ENCODE measurements at places on chromosomes 5 and 9.

DNA sequence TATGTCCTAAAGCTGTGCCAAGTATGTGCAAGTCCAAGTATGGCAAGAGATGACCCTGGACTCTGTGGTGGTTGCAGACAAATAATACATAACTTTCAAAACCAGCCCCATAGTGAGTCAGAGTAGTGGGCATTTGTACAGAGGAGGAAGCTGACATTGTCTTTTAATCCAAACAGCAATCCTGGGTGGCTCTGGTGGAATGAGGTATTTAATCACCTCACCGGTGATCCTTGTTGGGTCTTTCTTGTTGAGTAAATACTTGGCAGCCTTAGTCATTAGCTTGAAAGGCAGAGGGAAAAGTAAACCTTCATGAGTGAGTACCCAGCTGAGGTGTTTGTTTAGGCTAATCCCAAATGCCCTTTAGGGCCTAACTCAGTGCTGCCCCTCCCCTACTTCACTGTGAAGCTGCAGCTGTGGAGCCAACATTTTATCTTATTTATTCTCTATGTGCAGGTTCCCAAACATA, 148.7 kb upstream of the SLC12A2 start:
- DNase-seq: no peak

DNA sequence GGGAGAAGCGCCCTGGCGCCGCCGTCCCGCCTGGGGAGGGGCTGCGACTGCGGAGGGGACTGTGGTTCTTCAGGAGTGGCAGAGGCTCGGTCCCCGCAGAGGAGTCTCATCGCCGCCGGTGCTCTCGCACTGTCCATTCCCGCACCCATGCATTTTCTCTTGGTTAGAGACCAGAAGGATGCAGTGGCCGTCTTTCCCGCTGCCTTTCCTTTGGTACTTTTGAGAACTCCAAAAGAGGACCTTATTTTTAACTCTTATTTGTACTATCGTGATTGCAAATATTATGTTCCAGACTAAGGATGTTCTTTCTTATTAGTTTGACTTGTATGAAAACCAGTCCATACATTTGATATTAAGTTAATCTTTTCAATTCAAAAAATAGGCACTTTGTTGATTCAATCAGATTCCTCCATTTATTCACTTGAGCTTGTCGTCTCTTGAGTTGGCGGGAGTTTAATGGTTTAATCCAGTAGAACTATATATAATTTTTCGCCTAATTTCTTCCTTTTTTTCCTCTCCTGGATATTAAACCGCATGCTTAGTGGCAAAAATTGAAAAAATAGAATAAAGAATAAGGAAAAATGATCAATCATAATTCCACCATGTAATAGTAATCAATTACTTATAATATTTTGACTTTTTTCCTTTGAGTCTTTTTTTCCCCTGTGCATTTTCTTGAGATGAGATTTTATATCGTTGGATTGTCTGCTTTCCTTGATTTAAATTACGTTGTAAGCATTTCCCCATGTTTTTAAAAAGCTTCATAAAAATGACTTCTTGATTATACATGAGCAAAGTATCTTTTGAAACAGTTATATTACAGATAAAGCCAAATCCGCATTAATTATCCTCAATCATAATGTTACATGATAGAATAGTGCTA, 861 bp downstream of the ZFYVE16 start:
- no peak for DNase-seq

GRCh38 chr9:127680226-127680625, 26.6 kb upstream of the CFAP157 start:
- DNase-seq: no peak

GRCh38 chr5:88214655-88215054, 54.0 kb downstream of the TMEM161B start:
- DNase-seq: no peak

DNA sequence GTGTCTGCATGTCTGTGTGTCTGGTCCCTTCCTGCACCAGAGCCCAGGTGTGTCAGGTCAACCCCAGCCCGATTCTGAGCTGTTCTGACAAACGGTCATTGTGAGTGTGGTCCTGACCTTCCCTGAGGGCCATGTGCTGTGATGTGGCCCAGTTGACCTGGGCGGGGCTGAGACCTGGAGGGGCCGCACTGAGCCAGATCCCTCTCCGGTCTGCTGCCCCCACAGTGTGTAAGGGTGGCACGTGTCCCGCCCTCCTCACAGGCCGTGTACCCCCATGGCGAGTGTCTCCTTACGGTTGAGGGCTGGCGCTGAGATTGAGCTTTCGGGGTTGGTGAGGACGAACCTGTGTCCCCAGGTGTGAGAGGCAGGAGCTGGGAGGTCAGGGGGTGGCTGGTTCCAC, 136.5 kb downstream of the MRPL36 start:
- no peak for DNase-seq

DNA sequence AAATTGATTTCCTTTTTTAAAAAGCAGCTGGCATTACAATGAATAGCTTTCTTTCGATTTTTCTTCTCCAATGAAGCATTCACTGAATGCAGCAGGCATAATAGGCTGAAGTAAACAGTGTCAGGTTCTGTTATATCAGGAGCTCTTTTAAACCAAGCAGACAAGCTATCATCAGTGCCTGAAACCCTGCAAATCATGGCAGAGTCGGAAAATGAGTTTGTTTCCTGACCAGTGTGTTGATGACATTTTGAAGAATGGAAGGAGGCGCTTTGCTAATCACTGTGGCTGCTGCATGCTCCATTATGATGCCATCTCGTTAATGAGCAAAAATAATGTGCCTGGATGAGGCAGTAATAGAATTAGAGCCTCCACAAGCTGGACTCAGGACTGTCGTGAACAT, 284.5 kb downstream of the ZNF608 start:
- no peak for DNase-seq

GRCh38 chr9:116274293-116274692, 120.7 kb downstream of the PAPPA start:
- no peak for DNase-seq

GRCh38 chr5:135469911-135470310, 17.8 kb upstream of the TIFAB start:
- no peak for DNase-seq

DNA sequence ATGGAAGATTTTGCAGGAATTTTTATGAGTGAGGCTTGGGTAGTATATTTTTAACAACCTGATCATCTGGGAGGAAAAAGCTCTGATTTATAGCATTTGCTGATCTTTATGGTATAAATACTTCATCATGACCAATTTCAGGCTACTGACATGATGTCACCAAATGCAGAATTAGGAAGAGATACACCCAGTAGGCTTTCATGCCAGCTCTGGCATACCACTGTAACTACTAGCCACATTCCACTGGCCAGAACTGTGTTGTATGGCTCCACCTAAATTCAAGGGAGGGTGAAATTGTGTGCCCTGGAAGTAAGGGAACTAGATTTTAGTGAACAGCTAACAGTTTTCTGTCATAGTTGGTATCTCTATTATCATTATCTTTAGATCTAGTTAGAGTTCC, 17.6 kb downstream of the AP3S1 start:
- no peak for DNase-seq

GRCh38 chr9:89884356-89885083, 279.7 kb downstream of the GADD45G start:
- no peak for DNase-seq

- no peak for DNase-seq
Observed at GRCh38 chr9:130720762-130721161, 27.2 kb downstream of the EXOSC2 start.

DNA sequence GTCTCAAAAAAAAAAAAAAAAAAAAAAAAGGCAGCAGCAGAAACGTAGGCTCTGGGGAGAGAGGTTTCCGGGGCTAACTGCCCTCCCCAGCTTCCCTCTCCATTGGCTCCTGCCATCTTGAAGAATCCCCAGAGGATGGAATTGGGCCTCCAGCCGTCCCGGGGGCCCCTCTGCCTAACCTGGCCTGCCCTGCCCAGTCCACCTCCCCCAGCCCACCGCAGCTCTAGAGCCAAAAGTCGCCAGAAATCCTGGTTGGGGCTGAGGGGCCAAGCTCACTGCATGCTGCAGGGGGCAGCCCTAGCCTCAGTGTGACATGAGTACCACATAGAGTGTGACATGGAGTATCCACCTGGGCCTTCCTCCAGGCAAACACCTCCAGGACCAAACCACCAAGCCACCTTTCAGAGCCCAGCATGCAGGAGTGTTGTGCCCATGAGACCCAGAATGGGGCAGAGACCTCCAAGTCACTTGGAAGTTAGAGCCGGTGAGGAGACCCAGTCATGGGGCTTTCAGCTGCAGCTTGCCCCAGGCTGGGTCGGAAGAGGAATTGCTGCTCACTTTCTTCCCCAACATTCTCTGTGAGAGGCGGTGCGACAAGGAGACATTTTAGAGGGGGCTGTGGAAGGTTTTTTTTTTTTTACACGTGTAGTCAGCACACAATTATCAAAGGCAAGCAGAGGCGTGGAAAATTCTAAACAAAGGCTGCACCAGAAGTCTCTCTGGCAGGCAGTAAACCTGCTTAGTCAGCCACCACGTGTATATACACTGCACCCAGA, 17.6 kb downstream of the CD74 start:
- DNase-seq: no peak

GRCh38 chr9:68861436-68861835, 152.5 kb downstream of the PRKACG start:
- DNase-seq: no peak

DNA sequence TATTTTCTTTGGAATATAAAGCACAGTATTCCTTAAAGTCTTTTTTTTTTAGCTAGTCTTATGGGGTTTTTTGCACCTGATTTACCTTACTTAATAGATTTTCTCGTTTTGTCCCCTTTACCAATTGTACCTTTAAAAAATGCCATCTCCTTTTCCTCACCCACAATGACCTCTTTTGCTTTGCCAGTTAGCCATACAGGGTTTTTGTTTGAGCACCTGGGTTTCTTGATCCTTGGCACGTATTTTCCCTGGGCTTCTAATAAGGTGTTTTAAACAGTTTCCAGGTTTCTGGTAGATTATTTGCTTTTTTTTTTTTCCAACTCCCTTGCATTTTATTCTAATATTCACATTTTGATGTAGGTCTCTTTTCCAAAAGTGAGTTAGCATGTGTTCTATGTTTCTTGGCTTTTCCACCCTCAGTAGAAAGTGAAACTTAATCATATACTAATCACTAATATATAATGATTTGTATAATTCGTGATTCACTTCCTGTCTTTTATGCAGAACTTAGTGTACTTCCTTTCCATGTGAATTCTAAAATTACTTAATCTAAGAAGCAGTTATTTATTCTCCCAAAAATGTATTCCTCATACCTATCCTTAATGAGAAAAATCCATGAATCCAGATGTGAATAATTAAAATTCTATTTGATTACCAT, 673.9 kb upstream of the RGMB start:
- DNase-seq: no peak

GRCh38 chr5:150731669-150732242, 27.1 kb downstream of the DCTN4 start:
- DNase-seq: no peak

- no peak for DNase-seq
Observed at GRCh38 chr5:149940077-149940574, 4.5 kb downstream of the PDE6A start.

GRCh38 chr5:44387406-44387805, 1.8 kb downstream of the FGF10 start:
- no peak for DNase-seq

GRCh38 chr5:154408811-154409210, 37.0 kb upstream of the SAP30L start:
- no peak for DNase-seq

DNA sequence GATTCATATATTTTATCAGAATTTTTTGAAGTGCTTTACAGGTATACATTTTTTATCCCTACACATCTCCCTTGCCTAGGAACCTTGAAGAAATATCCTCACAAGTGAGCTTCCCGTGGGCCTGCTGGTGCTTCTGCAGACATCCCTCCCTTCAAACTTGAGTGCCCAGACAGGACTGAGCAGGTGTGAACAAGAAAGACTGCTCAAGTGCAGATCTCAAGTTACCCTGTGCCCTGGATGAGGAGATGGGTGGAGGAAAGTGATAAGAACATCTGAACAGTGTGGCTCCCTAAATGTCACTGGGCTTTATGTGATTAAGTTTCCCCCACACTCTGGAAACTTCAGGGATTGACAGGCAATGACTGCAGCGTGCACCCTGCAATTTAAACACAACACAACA, 209.8 kb downstream of the TLE1 start:
- DNase-seq: no peak

GRCh38 chr5:81164936-81165335, 68.2 kb upstream of the CKMT2 start:
- no peak for DNase-seq

DNA sequence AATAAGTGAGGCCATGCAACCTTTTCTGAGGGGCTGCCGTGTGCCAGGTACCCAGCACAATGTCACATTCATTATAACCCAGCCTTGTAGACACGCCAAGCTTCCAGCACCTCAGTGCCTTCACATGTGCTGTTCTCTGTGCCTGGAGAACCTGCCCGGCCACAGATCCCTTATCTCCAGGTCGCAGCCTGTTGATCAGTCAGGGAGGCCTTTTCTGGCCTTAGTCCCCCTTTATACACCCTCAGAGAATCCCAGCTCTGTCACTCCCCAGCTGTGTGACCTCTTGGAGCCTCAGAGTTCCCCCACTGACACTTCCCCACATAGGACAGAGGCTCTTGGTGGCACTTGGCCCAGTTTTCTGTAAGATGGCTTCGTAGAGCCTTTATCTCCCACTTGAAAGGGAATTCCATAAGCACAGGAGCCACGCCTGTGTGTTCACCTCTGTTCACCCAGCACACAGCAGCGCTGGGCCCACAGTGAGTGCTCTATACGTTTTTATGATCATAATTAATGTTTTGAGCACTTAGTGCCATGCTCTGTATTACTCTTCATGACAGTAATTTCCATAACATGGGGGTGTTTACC, 38.7 kb downstream of the NEURL1B start:
- no peak for DNase-seq

GRCh38 chr5:146799231-146799630, 79.3 kb downstream of the PPP2R2B start:
- DNase-seq: no peak

GRCh38 chr9:112061152-112061740, 113.9 kb downstream of the SUSD1 start:
- no peak for DNase-seq

DNA sequence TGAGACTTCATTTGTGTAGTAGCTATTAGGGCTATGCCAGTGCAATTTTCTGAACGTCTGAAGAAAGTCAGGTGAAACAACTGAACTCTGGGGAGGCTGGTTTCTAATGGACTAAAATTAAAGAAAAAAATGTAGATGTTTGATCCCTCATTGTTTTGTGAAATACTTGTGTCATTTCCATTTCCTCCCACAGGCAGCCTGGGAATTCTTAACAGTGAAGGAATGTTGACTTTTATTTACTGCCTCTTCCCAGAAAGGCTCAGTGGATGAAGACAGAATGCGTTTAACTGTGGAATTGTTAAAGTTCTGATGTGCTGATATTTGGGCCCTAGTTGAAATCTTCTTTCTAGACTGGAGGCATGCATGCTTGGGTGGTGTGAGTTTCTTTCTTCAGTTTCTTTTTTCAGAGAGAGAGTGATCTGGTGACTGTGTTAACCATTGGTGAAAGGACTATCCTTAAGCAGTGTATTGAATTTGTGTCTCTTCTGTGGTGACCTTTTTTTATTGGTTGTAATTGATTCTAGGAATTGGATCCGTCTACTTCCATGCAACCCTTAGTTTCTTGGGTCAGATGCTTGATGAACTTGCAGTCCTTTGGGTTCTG, 15.5 kb downstream of the ACER2 start:
- DNase-seq: no peak

GRCh38 chr5:40914835-40915234, 5.5 kb downstream of the C7 start:
- no peak for DNase-seq

- DNase-seq: no peak
Observed at GRCh38 chr5:26295541-26295940, 742.8 kb downstream of the CDH9 start.
